Activated CD8-positive, alpha-beta T cell treated with anti-CD3 and anti-CD28 coated beads for 36 hours (primary cell): ENCODE measurements at places on chromosomes 13 and 19. TPM values are rescaled to one million over a fixed set of nuclear protein-coding genes. Genes with fewer than 3 reads are reported as not detected.
A peak's percentile ranks its signal among the peaks of the same experiment; 100 is the strongest.

GRCh38 chr19:35307931-35308330 lies 16.0 kb downstream of the MAG start:
- H3K27ac ChIP-seq = no peak overlapping the region
- H3K4me1 ChIP-seq = no peaks in the 10 kb centered on the region
- peaks cover 1% of the 10 kb centered on the region for H3K27me3 ChIP-seq
- DNase-seq = no peak

DNA sequence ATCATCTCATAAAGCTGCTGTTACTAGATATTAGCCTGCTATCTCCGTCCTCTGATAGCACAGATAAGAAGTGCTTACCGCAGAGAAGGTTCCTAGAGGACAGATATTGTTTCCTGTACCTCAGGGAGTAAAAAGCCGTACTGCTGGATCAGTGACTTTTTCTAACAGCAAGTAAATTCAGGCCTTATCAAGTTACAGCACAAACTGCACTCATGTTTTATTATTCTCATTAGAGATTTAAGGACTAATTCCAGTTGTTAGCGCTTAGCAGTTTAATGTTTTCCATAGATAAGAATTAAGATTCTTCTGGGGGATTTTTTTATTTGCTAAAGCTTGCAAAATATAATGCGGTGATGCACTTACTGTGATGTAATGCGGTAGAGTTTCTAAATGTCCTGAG lies 119.0 kb upstream of the OBI1 start:
- no peaks in the 10 kb centered on the region for H3K36me3 ChIP-seq
- H3K27ac ChIP-seq = no peak overlapping the region
- no peak for DNase-seq
- no peaks in the 10 kb centered on the region for H3K4me1 ChIP-seq
- peaks cover 12% of the 10 kb centered on the region for H3K27me3 ChIP-seq

DNA sequence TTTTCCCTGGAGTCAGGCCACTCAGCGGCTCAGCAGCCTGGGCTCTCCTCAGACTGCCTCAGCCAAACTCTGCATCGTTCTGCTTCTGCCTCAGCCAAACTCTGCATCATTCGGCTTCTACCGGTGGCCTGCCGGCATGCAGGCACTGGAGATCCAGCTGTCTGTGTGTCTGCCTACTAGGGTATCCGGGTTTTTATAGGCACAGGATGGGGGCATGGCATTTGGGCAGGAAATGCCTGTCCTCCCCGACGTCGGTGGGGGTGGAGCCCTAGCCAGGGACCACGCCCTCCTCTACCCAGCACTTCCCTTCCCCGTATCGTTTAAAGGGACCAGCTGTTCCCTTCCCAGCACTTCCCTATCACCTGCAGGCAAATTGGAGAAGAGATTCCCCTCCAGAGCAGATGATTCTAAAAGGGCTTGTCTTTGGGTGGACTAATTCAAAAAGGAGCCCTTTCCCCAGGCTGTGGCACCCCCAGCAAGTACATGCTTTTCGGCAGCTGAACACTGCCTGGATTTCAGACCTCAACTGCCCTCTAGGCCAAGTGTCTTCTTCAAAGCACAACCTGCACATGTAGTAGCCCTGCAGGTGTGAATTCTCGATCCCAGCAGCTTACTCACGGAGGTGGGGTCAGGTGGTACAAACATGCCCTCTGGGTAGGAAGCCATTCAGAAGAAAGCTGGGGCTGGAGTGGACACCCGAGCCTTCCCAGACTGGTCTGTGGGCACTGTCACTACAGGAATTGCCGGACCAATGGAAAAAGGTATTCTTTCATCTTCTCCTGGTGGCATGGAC lies 25.4 kb upstream of the GPR12 start:
- peak overlapping the region; percentile 73 for H3K4me3 ChIP-seq
- peak overlapping the region; percentile 28 for H3K27ac ChIP-seq
- no peaks in the 10 kb centered on the region for H3K27me3 ChIP-seq

GRCh38 chr19:17490411-17490810 lies 20.1 kb downstream of the SLC27A1 start:
- no peak overlapping the region for H3K4me3 ChIP-seq
- H3K4me1 ChIP-seq = peaks cover 35% of the 10 kb centered on the region

DNA sequence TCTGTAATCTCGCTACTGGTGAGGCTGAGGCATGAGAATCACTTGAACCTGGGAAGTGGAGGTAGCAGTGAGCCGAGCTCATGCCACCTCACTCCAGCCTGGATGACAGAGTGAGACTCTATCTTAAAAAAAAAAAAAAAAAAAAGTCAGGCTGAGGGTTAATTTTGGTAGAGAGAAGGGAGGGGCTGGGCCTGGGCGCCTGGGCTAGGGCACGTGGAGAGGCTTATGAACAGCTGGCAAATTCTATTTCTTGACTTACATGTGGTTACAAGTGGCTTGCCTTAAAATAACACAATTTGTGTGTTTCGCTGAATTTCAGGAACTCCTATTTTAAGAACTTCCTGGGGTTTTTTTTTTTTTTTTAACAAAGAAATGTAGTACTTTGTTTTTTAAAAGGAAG lies 47.6 kb upstream of the MAP3K10 start:
- no peaks in the 10 kb centered on the region for H3K27me3 ChIP-seq
- H3K36me3 ChIP-seq = no peaks in the 10 kb centered on the region
- H3K4me1 ChIP-seq = peaks cover 42% of the 10 kb centered on the region
- peak; percentile 72 for DNase-seq
- H3K4me3 ChIP-seq = peak overlapping the region; percentile 44

DNA sequence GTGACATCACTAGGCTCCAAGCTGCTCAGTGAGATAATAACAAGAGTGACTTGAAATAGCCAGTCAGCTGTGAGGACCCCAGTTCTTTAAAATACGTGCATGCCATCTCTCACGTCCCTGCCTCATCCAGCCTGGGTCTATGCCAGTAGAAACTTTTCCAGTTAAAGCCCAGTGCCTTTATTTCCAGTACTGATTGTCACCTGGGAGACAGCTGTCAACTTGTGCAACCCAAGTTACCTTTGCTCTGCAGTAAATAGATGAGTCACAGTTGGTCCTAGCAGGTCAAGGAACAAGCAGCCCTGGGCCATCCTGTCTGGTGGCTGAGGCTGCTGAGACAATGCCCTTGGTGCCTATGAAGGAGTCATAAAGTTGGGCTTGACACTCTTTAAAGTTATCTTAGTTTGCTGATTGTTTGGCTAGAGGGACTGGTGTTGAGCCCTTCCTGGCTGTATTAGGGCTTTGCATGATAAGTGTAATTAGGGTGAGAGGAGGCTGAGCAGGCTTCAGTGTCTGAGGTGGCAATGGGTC lies 228.7 kb downstream of the LACC1 start:
- no peak for DNase-seq
- H3K36me3 ChIP-seq = no peaks in the 10 kb centered on the region
- H3K4me3 ChIP-seq = no peak overlapping the region
- no peak overlapping the region for H3K27ac ChIP-seq

GRCh38 chr13:78701383-78701782 lies 42.4 kb upstream of the OBI1 start:
- no peaks in the 10 kb centered on the region for H3K4me1 ChIP-seq
- DNase-seq = no peak
- no peaks in the 10 kb centered on the region for H3K36me3 ChIP-seq
- no peak overlapping the region for H3K27ac ChIP-seq
- H3K4me3 ChIP-seq = no peak overlapping the region

- no peak overlapping the region for H3K27ac ChIP-seq
- DNase-seq = no peak
- peaks cover 12% of the 10 kb centered on the region for H3K27me3 ChIP-seq
- H3K4me3 ChIP-seq = no peak overlapping the region
- H3K4me1 ChIP-seq = no peaks in the 10 kb centered on the region
These were observed 78.9 kb downstream of the COL4A1 start for GRCh38 chr13:110227864-110228643.

- no peak overlapping the region for H3K27ac ChIP-seq
- H3K36me3 ChIP-seq = no peaks in the 10 kb centered on the region
- DNase-seq = no peak
- no peak overlapping the region for H3K4me3 ChIP-seq
- no peaks in the 10 kb centered on the region for H3K27me3 ChIP-seq
These were observed 117.6 kb downstream of the GGACT start for GRCh38 chr13:100470866-100471505.

DNA sequence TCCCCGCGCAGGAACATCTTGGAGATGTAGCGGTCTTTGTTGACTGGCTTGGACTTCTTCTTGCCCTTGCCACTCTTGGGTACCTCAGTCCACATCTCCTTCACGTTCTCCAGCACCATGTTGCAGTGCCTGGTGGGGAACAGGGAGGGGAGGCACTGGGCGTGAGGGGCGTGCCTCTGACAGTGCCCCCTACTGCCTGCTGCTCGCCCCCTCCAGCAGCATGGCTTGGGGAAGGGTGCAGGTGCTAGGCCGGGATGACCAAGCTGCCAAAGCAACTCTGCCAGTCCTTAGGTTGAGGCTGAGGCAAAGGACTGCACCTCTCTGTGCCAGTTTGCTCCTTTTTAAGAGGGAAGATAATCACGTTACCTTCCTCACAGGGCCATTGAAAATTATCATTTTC lies 4.2 kb downstream of the SNRPD2 start:
- no peak overlapping the region for H3K27ac ChIP-seq
- no peak for DNase-seq
- no peak overlapping the region for H3K4me3 ChIP-seq
- H3K4me1 ChIP-seq = peaks cover 17% of the 10 kb centered on the region
- H3K36me3 ChIP-seq = peaks cover 45% of the 10 kb centered on the region

DNA sequence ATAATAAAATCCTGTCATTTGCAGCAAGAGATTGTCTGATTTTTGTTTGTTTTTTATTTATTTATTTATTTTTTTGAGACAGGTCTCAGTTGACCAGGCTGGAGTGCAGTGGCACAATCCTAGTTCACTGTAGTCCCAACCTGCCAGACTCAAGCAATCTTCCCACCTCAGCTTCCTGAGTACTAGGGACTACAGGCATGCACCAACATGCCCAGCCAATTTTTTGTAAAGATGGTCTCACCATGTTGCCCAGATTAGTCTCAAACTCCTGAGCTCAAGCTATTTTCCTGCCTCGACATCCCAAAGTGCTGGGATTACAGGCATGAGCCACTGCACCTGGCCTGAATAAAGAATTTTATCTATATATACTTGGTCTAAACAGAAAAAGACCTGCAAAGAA lies 17.6 kb downstream of the ZNF233 start:
- H3K27ac ChIP-seq = no peak overlapping the region
- H3K27me3 ChIP-seq = no peaks in the 10 kb centered on the region
- no peaks in the 10 kb centered on the region for H3K4me1 ChIP-seq
- no peak for DNase-seq

DNA sequence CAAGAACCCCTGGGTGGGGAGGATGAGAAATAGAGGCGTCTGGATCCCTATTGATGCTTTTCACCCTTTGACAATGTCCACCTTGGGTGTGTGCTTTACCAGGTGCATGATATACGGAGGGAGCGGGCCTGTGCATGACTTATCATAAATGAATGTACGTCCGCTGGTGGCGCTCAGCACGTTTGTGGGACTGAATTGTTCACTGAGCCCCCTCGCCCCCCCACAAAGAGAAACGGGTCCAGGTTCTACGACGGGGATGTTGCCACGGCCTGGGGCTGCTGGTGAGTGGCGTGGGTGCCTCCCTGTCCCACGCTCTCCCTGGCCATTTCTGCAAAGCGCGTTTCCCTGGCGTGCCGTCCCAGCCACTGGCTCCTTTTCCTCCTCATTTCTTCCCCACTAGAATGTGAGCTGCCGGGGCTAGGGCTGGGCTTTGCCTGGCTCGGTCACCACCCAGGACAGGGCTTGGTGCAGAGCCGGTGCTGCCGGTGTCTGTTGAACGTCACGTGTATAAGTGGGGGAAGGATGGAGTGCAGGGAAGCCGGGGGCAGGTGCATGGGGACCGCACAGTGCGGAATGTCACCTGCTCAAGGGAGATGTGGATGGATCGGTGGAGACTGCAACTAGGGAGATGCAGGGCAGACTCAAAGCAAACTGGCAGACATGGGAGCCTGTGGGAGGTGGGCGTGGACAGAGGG lies 21.6 kb downstream of the LRRC4B start:
- H3K27me3 ChIP-seq = peaks cover 18% of the 10 kb centered on the region
- H3K27ac ChIP-seq = no peak overlapping the region
- no peak overlapping the region for H3K4me3 ChIP-seq
- H3K4me1 ChIP-seq = no peaks in the 10 kb centered on the region
- H3K36me3 ChIP-seq = no peaks in the 10 kb centered on the region
- no peak for DNase-seq

DNA sequence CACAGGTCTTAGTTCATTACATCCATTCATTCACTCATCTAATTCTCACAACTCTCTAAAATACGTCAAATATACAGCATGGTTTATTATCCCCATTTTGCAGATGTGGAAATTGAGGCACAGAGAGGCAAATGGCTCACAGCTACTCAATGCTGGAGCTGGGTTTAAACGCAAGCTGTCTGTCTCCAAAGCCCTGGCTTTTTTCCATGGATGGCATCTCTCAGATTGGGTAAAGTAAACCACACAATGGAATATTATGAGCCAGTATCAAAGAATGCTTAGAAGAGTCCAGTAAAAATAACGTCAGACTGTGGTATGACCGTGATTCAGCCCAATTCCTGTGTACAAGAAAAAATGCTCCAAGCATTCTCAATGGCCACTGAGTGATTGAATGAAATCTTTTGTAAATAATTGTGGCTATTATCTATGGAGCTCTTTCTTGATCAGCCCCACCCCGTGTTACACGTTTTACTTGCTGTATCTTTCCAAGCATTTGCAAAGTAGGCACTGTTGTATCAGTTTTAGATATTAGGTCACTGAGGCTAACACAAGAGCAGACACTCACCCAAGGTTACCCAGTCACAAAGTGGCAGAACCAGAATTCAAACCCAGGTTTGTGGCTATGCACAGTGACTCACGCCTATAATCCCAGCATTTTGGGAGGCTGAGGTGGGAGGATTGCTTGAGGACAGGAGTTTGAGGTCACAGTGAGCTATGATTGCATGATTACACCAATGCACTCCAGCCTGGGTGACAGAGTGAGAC lies 5.5 kb upstream of the ACP7 start:
- H3K27ac ChIP-seq = no peak overlapping the region
- H3K27me3 ChIP-seq = peaks cover 22% of the 10 kb centered on the region
- no peaks in the 10 kb centered on the region for H3K36me3 ChIP-seq
- H3K4me3 ChIP-seq = no peak overlapping the region
- H3K4me1 ChIP-seq = peaks cover 18% of the 10 kb centered on the region
- no peak for DNase-seq

DNA sequence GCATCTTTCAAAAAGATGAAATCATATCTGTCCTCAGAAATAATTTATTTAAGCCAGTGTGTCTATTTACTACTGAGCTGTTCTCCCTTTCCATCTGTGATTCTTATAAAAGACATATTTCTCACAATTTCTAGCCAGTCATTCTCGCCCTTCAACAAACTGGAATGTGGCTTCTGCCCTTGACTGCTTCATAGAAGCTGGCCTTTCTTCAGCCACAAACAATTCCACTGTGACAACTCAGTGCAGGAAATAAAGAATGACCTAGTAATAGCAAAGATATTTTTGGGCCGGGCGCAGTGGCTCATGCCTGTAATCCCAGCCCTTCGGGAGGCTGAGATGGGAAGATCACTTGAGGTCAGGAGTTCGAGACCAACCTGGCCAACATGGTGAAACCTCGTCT lies 655.5 kb downstream of the PCDH9 start:
- no peak for DNase-seq
- no peak overlapping the region for H3K4me3 ChIP-seq
- H3K27me3 ChIP-seq = no peaks in the 10 kb centered on the region
- no peaks in the 10 kb centered on the region for H3K36me3 ChIP-seq
- H3K4me1 ChIP-seq = no peaks in the 10 kb centered on the region
- H3K27ac ChIP-seq = no peak overlapping the region

LILRB4 gene
- not detected for total RNA-seq

SIGLEC11 gene
- total RNA-seq = not detected

DLEU7 gene
- total RNA-seq = not detected

ZNF541 gene
- total RNA-seq = 0.41 TPM

KIR2DL1 gene
- not detected for total RNA-seq

EHD2 gene
- 1.1 TPM for total RNA-seq

TMPRSS9 gene
- not detected for total RNA-seq

ZNF414 gene
- 21.6 TPM for total RNA-seq

LILRB3 gene
- not detected for total RNA-seq
